PC-9 (cell line): ENCODE measurements at places on chromosomes 7 and 10.
A peak's percentile ranks its signal among the peaks of the same experiment; 100 is the strongest.

DNA sequence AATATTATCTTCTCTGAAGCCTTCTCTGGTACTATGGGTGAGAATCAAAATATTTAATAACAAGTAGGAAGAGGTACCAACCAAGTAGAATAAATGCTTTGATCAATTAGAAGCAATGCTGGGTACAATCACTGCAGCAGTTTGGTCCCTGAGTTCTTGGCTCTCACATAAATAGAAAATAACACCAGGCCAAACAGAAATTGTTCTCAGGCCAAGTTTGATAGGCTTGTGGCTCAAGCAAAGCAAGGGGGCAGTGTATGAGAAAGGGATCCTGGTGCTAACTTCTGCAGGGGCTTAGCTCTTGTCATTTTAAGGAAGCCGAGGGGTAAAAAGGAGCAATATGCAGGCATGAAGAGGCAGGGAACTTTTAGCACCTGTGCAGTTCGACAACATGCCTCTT, 146.8 kb upstream of the TMEM229A start:
- no peak for DNase-seq

DNA sequence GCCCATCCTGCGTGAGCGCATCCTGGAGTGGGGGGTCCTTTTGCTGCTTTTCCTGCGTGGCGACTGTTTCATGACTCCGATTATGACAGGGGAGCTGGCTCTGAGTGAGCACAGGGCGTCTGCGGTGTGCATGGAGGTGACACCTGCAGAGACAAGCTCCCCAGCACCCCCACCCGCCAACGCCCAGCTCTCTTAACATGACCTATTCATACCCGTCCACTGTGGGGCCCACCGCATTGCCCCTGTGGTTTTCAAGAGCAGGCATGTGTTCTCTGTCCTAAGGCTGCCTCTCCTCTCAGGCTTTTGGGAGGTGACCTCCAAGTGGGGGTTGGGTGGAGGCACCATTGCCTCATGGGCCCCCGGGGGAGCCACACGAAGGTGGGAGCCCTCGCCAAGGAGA, 500.7 kb downstream of the TCERG1L start:
- DNase-seq: no peak

DNA sequence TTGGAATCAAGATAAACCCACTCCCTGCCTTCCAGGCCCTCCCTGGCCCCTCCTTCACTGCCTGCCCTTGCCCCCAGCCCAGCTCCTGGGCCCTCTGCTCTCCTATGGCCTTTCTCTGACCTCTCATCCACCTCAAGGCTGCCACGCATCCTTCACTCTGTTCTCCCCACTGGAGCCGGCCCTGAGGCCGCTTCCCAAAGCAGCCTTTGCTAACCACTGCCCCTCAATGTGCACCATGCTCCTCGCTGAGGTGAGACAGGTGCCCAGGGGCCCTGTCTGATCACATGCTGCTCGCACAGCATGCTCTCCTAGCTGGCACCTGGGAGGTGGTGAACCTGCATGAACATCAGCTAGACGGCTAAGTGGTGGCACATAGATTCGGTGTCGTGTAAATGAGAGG, 138.5 kb upstream of the RET start:
- no peak for DNase-seq

DNA sequence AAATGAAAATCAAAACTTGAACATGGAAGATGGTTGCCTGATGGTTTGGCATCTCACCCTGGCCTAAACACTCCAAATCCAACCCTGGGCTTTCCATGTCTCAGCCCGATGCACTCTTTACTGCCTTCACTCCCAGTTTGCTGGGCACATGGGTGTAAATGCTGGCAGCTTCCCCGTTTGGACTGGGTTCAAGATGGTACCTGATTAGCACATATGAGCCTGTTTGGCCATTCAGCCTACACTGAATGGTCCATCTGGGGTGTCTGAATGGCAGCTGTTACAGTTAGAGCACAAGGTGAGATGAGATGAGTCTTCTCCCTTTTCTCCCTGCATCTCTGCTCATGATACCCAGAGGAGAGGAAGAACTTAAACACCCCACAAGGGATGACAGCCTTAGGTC, 37.1 kb downstream of the ATXN7L1 start:
- DNase-seq: no peak

DNA sequence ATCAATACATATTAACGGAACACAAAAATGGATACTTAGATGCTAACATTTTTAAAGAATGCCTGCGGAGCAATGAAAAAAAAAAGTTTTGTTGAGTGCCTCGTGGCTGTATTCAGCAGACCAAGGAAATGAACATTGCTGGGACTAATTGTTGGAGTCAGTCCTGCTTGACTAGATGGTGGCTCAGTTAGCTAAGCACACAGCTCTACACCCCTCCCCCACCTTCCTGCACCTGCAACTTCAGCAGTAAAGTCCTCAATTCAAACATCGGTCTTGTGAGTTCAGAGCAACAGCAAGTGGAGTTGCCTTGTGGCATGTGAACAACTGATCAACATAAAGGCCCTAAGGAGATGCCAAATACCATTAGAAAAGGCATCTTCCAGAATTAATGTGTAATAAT, 326.0 kb upstream of the NPSR1 start:
- DNase-seq: no peak

DNA sequence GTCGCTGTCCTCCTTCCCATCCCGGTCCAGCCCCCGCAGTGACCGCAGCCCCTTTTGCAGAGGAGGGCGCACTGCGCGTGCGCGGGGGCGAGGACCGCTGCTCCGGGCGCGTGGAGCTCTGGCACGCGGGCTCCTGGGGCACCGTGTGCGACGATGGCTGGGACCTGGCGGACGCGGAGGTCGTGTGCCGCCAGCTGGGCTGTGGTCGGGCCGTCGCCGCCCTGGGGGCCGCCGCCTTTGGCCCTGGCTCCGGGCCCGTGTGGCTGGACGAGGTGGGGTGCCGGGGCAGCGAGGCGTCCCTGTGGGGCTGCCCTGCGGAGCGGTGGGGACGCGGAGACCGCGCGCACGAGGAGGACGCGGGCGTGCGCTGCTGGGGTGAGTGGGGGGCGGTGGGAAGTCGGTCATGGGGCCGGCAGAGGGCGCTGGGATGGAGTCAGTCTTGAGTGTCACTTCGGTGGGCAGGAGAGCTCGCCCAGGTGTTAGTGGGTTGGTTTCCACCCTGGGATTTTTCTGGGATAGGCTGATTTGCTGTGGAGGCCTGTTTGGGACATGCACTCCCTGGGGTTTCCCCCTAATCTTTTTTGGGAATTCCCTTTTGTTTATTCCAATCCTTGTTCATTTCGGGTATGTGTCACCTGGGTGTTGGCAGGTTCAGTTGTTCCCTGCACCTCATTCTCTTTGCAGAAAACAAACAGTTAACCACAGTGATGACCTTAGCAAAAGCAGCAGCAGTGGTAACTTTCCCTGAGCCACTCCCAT, 11.6 kb downstream of the SCART1 start:
- no peak for DNase-seq

DNA sequence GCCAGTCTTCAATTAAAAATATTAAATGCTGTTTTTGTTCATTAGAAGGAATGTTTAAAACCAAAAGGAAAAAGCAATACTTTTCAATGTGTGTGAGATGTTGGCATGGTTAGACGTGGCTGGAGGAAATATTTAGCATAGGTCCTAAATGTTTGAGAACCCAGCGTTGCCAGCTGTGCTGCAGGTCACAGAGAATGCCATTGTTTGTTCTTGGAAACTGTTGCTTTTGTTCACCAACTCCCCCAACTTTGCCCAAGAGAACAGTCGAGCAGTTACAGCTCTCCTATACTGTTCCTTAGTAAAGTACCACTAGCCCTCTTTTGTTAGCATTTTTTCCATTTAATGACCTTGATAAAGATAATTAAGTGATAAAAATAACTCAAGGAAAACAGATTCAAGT, 44.5 kb upstream of the ELMO1 start:
- no peak for DNase-seq

DNA sequence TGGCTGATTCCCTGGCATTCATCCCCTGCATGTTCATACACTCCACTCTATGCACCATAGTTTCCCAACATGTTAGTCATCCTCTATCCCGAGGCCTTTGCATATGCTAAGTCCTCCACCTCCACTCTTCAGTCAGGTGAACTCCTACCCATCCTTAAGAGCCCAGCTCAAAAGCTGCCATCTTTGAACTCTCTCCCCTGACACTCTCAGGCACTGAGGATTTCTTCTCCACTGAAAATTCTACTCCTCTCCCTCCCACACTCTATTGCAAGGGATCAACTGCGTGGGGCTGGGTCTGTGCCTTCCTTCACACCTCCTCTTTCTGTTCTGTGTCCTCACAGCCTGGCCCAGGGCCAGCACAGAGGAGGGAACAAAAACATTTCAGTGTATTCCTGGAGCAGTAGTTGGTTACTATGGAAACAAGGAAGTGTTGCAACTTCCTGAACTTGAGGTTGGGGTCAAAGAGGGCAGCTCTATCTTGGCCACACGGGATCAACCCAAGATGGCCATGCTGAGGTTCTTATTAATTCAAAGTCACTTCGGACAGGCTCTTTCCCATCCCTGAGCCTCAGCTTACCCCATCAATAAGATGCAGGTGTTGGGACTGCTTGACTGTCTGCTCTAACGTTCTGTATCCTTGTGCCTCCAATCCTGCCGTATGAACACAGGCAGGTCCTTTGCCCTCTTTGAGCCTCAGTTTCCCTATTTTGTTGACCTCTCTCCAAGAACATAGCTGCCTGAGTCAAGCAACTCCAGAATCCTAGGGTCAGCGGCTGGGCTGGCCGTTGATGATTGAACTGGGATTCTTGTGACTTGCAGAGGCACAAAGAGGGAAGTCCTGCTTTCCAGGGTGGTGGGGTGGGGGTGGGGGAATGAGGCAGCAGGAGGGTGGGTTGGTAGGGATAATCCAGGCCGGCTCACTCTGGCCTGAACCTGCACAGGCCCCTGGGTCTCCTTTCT, 15.5 kb downstream of the ZMIZ1 start:
- DNase-seq: peak; percentile 83

- DNase-seq: no peak
Observed at GRCh38 chr7:12759151-12759550, 71.7 kb downstream of the ARL4A start.

DNA sequence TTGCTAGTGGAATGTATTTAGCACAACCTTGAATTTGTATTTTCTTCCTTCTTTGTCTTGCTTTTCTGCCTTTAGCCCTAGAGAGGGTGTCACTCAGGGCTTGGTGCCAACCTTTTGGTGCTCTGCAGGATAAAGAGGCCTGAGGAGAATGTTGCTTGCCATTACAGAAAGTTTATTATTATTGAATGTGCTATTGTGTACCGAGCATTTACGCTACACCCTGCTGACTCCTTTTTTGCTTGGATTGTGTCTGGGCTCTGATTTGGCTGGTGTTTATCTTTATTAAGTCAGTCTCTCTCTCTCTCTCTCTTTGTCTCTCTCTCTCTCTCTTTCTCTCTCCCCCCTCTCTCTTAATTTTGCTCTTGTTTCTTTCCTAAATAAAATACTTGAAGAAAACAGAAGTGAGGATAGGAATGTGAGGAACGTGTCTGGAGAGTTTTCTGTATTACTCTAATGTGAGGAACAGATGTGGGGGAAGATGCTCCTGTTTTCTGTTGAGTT, 284.4 kb upstream of the PHYHIPL start:
- DNase-seq: no peak

DNA sequence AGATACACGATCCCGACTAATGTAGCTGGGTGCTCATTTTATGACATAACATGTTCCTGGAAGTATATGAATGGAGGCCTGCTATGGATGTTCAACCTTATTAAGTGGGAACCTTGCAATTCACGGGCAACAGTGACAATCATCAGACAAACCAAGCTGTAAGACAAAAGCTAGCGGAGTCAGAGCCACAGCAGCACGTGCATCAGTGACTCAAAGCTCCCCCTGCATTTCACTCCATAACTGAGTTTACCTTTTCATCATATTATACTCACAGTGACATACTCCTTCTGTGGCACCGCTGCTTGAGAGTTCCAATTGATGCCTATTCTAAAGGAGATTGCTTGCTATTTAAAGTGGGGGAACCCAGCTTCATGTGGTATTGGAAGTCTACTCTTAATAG, 176.0 kb upstream of the PITRM1 start:
- DNase-seq: no peak

DNA sequence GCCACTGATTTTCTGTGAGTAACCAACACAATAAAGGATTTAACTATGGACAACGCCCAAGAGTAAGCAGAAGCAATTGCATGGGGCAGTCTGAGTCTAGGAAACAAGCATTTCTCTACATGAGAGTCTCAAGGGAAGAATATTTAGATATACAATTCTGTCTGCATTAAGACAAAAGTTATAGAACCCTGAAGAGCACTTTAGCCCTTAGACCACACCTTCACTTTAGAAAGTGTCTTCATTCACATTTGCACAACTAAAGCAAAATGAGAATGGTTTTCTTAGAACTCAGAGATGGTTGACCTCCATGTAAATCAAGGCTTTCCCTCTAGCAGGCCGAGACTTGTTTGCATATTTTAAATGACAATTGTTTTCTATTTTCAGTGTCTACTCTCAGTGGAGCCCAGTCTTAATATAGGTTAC, 25.5 kb upstream of the TRIM24 start:
- no peak for DNase-seq

- DNase-seq: no peak
Observed at GRCh38 chr7:94472608-94473007, 37.0 kb upstream of the CASD1 start.

DNA sequence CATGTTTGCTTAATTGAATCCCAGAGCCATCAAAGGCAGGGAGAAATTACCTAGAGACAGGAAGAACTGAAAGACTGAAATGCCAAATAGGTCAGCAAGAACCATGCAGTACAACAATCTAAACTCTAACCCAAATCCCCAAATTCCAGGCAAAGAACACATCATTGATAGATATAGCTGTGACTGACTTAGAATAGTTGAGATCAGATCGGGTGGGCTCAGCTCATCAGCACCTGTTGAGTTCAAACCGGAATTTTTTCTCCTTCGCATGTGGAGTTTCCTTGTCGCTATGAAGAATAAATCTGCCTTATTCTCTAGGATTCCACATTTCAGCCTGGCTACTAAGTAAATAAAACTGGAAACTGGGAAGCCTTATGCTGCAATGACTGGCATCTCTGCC, 1.4 kb downstream of the ANKMY2 start:
- DNase-seq: no peak

GRCh38 chr7:112036071-112036470, 170.1 kb downstream of the DOCK4 start:
- no peak for DNase-seq
